ENCODE measurements at places on chromosomes 13 and 19.

DNA sequence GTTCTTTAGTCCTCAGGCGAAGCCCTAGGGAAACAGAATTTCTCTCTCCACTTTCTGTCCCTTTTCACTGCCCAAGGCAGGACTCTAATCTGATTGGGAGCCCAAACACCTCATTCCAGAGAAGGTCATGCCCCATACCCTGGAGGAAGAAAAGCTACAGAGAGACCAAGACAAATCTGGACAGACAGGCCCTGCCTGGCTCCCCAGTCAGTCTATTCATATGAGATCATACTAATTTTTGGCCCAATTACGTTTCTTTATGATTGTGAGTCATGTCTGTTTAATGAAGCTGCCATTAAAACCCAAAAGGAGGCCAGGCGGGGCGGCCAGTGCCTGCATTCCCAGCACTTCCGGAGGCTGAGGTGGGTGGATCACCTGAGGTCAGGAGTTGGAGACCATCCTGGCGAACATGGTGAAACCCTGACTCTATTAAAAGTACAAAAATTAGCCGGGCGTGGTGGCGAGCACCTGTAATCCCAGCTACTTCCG is 3.3 kb upstream of the AP3D1 start:
- DNase-seq: no peak

DNA sequence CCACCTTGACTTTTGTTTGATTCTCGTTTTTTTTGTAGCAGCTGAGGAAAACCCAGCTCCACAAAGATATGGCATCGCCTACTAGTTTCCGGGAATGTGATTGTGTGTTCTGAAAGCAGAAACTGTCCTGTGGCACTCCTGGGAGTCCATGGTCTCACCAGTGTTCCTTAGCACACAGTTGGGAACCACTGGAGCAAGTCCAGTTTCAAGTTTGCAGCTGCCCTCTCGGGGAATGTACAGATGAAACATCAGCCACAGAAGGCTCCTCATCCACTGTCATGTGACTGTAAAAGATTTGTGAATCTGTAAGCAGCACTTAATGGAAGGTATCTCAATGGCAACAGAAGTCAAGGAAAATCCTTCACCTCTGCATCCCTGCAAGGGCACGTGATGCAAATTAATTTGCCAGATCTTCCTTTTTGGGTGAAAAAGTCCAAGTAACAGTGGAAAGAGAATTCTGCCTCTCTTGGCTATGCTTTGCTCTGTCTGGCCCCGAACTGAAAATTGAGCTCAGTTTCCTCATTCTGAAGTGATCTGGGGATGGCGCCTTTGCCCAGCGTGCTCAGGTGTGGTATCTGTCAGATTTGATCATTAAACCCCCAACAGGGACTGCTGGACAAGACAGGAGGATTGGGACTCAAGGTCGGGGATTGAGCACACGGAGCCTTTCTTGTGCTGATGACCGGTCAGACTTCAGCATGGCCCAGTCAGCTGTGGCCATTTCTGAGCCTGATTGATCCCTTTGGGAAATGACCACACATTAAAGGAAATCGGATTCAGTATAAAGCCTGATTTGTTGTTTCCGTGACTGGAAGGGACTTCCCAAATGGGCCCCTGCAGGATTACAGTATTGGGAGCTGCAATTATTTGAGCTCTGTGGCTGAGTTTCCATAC is 58.8 kb downstream of the ING1 start:
- no peak for DNase-seq

DNA sequence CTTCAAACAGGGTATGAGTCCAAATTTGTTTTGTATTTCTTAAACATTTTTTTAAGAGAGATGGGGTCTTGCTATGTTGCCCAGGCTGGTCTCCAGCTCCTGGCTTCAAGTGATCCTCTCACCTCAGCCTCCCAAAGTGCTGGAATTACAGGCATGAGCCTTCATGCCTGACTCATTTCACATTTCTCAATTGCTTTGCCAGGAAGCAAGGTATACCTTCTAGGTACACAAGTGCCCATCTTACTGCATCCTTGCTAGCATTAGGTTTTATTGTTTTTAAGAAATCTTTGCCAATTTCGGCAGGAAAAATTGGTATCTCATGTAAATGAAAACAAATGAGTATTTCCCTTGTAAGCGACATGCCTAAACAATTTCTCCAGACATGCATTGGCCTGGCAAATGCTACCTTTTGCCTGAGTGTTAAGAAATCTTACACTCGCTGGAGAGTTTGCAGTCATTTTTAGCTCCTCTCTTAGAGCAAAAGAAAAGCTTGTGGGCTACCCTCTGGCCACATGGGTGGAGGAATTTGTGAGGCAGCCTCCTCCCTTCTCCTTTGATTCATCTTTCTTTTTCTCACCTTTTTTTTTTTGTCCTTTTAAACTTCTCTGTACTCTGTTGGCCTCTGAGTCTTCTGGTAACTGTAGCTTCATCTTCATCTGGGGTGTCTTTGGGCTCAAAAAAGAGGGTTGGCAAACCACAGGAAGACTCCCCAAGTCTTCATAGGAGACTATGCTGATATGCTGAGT is 33.0 kb downstream of the ACTL9 start:
- no peak for DNase-seq

GRCh38 chr19:29677001-29677817 is 11.9 kb downstream of the PLEKHF1 start:
- no peak for DNase-seq

DNA sequence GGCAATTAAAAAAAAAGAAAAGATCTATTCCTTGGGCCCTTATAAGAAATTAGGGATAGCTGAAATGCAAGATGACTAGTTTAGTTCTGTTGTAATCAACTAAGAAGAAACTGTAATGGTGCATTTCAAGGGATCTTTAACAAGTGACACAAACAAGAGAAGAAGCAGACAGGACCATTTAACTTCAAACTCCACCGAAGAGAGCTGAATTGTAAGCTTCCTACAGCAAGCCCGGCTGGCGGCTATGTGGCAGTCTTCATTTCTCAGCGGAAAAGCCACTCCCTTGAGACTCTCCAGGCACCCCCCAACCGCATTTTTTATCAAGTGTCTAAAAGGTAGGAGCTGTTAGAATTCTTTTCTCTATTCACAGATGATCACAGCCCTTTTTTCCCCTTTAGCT is 305.2 kb upstream of the ZNF507 start:
- no peak for DNase-seq

- no peak for DNase-seq
Measured at GRCh38 chr13:52713894-52714293, 25.7 kb downstream of the CNMD start.

- no peak for DNase-seq
Measured at GRCh38 chr19:29378126-29378525, 147.7 kb upstream of the VSTM2B start.

- no peak for DNase-seq
Measured at GRCh38 chr13:98999639-98999952, 21.7 kb upstream of the DOCK9 start.

DNA sequence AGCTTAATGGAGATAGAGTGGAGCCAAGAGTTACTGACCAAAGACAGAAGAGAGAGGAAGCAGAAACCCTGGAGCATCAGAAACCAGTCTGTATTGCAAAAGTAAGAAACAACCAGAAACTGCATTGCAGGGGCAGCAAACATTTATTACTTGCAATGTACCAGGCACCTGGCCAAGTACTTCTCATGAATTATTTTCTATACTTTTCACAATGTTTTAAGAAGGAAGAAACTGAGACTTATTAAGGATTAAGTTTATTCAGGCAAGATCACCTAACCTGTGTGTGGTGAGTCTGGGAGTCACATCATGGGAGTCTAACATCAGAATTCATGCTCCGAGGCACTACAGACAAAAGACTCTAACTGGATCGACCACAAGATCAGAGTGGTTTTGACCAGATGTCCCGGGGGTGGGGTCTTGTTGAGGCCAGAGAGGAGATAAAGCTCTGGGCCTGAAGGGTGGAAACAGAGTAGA is 47.4 kb downstream of the TNFRSF19 start:
- DNase-seq: no peak

- no peak for DNase-seq
Measured at GRCh38 chr19:32671883-32672593, 2.9 kb downstream of the ANKRD27 start.

- DNase-seq: no peak
Measured at GRCh38 chr13:89902223-89902622, 1445.3 kb upstream of the MIR17HG start.

- no peak for DNase-seq
Measured at GRCh38 chr19:36987091-36987490, 71.0 kb downstream of the ZNF568 start.

- DNase-seq: no peak
Measured at GRCh38 chr13:112994084-112994780, 25.2 kb downstream of the MCF2L start.

DNA sequence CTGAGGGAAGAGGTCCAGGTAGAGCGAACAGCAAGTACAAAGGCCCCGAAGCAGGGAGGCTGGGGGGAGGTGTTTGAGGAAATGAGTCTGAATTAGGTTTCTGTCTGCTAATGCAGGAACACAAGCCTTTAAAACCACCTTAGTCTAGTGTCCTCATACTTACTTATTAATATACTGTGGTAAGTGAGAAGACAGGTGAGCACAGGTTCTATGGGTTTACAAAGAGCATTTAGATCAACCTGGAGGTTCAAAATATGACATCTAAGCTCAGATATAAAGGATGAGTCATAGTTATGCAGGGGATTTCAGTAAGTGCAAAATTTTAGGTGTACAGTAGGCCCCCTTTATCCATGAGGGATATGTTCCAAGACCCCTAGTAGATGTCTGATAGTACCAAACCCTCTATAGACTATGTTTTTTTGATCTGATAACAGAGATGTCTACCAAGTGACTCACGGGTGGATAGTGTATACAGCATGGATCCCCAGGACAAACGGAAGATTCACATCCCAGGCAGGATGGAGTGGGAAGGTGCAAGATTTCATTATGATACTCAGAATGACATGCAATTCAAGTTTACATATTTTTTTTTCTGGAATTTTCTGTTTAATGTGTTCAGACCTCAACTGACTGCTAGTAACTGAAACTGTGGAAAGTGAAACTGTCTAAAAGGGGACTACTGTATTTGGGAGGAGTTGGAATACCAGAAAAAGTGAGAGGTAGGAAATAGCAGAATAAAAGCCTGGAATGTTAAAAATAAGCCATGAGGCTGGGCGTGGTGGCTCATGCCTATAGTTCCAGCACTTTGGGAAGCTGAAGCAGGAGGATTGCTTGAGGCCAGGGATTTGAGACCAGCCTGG is 18.2 kb upstream of the MED4 start:
- no peak for DNase-seq
